ENCODE measurements at places on chromosomes 12 and 14. TPM values are rescaled to one million over a fixed set of nuclear protein-coding genes. Genes with fewer than 3 reads are reported as not detected.

GRCh38 chr14:104104076-104104901 lies 18.8 kb downstream of the ASPG start:
- peak; percentile 23 for DNase-seq

Gene YLPM1
- total RNA-seq = 28.3 TPM

DNA sequence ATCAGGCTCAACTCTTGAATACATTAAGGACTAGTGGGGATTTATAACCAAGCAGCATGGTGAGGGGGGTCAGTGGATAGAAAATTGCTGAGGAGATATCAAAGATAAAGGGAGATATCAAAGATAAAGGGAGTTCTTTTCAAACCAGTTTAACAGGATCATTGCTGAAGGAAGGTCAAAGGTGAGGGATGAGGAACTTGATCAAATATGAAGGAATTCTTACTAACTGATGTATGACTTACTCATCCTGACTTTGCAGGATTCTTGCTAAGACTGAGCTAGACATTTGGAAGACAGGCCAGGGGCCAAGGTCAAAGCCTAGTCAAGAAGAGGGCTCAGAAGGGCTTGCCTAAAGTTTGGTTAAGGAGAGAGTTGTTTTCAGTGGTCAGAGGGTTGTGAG lies 4.8 kb downstream of the ABHD4 start:
- DNase-seq = no peak

DNA sequence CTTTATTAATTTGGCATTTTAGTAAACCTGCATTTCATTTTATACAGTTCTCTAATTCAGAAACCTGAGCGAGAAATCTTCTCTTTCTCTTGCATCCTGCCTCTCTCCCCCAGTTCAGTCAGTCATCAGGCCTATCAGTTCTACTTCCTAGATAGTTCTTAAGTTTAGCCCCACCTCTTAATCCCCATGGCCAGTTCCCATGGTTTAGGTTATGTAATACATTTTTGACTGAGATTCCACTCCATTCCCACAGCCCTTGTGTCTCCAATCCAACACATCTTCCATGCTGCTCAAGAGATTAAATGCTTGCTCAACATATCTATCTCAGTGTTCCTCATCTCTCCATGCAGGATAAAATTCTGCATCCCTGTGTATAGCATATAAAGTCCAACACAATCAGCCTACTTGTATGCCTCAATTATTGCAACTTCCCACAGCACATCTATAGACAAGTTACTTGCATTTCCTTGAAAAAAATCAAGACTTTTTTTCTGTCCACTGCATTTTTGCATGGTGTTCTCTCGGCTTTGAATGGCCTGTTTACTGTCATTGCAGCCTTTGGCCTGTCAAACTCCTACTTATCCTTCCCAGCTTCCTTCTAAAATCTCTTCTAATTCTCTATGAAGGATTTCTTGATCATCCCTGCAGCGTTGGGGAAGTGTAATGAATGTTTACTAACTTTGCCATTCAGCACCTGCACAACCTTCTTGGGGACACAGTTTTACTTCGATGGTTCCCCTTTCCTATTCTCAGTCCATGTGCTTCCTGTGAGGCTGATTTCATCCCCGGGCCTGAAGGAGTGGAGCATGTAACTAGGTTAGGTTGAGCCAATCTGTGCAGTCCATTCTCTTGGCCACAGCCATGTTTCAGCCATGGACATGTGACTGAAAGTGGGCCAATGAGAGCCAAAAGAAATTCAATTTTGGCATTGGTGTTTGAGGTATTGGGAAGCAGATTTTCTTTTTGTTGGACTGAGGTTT lies 80.8 kb downstream of the DACT1 start:
- DNase-seq = no peak

DNA sequence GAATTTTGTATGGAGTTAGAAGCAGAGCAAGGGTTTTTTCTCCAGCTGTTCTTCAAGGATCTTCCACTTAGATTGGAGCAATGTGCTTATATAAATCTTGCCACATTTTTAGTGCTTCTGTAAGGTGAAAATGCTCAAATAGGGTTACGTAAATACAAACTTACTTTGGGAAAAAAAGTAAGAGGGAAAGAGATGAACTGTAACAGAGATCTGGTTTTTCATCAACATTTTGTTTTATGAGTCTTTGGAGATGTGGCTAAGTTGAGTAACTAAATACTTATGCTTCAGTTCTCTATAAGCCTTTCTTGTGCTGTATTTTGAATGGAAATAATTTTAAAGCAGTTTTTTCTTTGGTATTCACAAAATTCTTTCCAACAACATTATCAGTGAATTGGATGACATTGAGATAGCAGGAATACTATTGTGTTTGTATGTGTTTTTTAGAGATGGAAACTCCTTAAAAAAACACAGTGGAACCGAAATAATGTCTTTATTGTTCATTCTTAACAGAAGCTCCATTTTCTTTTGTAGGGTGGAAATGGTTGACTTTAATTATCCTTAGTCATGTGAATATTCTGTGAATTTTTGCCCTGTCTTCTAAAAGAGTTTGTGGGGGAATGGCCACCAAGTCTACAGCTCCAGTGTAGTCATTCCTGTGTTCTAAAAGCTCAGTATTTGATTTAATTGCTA lies 45.7 kb downstream of the NPAS3 start:
- no peak for DNase-seq

DNA sequence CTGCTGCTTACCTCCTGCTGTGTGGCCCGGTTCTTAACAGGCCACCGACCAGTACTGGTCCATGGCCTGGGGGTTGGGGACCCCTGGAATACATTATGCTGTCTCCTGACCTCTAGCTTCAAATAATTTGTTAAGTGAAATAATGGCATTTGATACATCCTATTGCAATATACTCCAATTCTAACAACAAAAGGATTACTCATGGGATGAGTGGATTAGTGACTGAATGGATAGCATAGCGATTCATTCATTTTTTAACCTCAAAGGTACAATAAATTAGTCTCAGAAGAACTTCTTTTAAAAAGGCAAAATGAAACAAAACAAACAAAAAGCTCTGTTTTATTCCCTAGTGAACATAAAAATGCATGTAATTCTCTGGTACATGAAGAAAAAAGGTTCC lies 147.9 kb upstream of the PKP2 start:
- no peak for DNase-seq

Measured in left cardiac atrium (tissue), 4 donors.